Left ventricle myocardium inferior (tissue), 1 donor: ENCODE measurements at places on chromosomes 6 and 20. TPM values are rescaled to one million over a fixed set of nuclear protein-coding genes. Genes with fewer than 3 reads are reported as not detected.
A peak's percentile ranks its signal among the peaks of the same experiment; 100 is the strongest.

DNA sequence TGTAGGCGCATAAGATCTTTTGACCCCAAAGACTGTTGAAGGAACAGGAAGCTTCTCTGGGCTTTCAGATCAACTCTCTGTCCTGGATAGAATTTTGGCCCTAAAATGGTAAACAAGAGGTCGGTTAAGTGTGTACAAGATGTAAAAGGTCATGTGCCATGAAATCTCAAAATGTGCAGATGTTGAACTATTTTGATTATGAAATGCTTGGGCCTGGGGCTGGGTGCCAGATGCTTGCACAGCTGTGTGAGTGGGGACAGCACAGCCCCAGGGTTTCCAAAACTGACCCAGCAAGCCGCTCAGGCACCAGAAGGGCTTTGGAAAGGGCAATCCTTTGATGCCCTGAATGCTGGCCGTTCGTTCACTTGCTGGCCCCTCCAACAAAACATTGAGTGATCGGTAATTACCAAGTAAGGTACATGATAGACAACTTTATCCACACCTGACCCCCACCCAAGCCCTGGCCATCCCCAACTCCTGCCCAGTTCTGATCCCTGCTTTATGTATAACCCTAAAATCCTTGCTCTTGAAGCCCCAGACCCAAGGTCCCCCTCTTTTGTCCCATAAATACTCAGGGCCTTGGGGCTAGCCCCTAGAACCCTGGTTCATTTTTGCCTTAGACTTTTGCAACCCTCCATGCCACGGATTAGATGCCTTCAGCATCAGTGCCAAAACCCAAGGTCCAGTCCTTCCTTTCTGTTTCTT lies 1.9 kb downstream of the TMEM239 start:
- DNase-seq, result peak; percentile 53

- no peak for DNase-seq
Observed at GRCh38 chr6:151310852-151311767, 71.3 kb downstream of the AKAP12 start.

DNA sequence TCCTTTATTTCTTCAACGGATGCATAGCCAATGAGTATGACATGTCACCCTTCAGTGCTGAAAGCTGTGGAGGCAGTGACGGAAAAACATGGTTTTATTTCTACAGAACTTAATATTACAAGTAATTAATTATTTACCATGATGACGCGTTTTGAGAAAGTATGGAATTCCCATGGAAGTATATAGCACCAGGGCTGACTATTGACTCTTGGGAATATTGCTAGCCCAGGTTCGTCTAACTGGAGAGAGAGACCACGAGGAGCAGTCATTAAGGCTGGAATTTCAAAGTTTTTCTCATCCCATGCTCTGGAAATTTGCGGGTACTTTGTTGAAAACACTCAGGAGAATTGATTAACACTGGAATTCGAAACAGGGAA lies 155.2 kb upstream of the PRSS16 start:
- DNase-seq, result no peak

The C6orf58 gene
- total RNA-seq, result not detected

DNA sequence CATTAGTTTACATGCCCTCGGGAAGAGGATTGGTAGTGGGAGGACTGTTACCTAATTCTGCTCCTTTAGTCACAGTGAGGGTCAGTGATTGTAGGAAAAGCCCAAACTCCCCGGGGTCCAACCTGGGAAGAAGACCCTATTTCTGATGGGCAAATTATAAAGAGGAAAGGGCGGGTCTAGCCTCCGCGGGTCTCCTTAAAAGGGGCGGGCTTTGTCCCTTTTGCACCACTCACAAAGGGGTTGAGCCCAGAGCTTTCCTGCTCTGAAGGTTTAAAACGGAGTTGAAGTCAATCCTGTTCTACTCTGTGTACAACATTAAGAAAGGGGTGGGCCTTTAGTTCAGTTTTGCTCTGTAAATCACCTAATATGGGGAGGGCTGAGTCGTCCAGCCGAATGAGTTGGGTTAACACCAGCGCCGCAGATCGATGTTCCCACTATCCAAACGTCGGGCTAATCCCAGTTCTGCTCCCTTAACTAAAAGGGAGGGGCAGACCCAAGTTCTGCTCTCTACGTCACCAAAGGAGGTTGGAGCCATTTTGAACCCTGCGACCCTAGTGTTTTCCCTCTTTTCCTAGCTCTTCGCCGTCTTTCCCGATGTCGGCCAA lies 920 bp upstream of the RNF5 start:
- no peak for DNase-seq

The THBD gene
- 13.8 TPM for total RNA-seq

GRCh38 chr6:19432966-19433498 lies 404.1 kb upstream of the ID4 start:
- DNase-seq, result no peak
